ENCODE measurements at places on chromosomes 3 and 15.

GRCh38 chr15:74763416-74763815 lies 14.8 kb downstream of the CYP1A2 start:
- no peak for DNase-seq

DNA sequence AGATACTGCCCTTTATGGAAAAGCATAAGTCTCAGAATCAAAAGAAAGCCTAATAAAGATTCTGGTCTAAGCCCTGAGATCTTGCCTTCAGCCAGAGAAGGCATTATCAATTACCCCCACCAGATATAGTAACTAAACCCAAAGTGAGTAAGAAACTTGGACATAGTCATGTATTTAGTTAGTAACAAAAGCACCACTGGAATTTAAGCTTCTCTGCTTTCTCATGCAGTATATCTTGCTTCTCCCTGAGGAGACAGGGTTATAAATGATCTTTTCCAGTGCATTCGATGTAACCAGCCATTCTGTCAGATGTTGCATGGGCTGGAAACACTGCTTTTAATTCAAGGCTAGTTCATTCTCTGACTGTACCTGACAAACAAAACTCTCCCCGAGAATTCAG lies 946.7 kb downstream of the NAALADL2 start:
- DNase-seq = no peak

GRCh38 chr3:59131016-59131766 lies 81.4 kb upstream of the CFAP20DC start:
- DNase-seq = no peak

- DNase-seq = no peak
Measured at GRCh38 chr3:94481226-94481898, 418.5 kb downstream of the NSUN3 start.

- DNase-seq = no peak
Measured at GRCh38 chr15:69748131-69748530, 295.5 kb downstream of the RPLP1 start.

- DNase-seq = no peak
Measured at GRCh38 chr3:149437710-149438109, 36.8 kb upstream of the TM4SF4 start.

DNA sequence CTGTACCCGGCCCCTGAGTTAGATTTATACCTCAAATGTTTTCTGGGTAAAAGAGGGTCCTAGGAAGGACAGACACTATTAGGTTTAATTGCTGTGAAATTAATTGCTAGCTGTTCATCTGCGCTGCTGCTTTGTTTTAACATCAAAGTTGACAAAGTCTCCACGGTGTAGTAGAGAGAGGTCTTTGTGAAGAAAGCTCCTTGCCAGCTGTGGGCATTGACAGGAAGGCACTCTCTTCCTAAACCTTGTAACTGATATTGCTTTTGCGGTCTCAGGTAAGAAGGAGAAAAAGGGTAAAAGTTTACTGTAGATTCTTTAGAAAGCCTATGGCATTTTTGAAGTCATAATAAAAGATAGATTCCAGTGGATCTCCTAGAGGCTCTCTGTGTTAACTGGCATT lies 68.1 kb downstream of the PTPRG start:
- no peak for DNase-seq

DNA sequence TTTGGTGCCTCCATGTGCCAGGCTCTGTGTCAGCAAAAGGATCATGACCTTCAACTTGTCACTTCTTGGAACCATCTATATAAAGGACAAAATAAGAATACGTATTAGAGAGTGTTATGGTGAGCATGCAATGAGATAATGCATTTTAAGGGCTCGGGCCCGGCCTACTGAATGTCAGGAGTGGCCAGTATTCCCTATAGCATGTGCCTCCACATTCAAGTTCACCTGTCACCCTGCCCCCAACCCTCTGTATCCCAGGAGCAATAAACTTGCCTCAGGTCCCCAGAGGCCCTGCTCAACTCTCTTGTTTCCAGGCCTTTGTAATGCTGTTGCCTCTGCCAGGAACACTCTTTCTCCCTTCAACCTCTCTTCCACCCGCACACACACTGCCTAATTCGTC lies 90.2 kb upstream of the SLC6A11 start:
- DNase-seq = no peak

- no peak for DNase-seq
Measured at GRCh38 chr3:139764936-139765335, 87.2 kb upstream of the NMNAT3 start.

DNA sequence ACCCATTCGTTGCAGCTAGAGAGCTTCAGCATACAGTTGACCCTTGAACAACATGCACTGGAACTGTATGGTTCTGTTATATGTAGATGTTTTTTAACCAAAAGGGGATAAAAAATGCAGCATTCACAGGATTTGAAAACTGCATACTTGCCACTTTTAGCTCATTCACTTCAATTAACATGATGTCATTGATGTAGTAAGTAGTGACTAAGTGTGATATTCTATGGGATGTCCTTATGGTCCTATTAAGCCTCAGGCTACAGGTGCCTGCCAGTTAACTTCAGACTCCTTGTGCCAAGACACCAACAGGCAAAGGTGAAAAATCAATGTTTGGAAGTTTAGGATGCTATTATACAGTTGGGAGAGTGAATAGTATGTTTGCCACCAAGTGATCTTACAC lies 553.6 kb upstream of the NECTIN3 start:
- no peak for DNase-seq

DNA sequence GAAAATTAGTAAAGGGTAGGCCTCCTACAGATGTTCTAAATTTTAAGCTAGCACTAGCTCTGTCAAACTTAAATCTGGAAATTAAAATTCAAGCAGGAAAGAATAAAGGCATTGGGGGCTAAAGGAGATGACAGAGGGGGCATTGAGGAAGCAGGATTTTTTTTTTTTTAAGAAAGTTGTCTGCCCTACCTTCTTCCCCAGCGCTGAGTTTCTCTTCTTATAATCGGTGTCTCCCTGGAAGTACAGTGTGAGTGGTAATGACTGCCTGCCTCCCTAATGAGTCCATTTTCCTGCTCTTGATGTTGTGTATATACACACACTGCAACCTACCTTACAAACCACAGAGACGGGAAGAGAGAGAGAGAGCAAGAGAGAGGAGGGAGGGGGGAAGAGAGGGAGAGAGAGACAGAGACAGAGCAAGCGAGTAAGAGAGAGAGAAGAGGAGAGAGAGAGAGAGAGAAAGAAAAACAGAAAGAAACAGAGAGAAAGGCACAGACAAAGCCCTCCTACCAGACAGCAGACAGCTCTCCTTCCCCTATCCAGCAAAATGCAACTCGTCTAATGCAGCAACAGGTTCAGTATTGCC lies 47.0 kb downstream of the ZBTB20 start:
- DNase-seq = peak; percentile 54

DNA sequence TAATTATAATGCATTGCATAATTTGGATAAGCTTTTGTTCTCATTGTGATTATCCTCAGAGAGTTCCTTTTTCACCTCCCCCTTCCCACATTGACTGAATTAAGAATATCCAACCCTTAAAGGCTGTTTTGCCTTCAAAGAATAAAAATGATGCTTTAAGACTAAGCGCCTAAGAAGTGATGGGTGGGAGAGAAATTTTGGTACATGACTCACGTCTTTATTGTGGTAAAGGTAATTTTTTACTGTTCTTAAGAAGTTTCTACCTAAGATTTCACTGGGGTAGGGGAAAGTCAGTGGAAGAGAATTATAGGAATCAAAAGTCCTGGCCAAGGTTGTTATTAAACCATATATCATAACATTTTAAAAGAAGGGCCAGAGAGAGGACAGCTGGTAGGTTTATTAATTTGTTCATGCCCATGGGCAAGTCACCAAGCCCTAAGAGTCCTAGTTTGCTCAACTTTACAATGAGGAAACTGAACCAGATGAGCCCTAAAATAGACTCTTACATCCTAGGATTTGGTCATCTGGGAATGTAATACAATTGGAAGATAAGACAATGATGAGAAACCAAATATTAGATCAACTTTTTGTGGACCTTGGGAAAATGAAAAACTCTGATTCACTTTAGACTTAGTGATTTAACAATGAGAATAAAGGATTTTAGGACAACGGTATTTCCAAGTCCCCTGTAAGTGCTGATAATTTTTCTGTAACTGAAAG lies 101.1 kb upstream of the RASGRP1 start:
- no peak for DNase-seq

DNA sequence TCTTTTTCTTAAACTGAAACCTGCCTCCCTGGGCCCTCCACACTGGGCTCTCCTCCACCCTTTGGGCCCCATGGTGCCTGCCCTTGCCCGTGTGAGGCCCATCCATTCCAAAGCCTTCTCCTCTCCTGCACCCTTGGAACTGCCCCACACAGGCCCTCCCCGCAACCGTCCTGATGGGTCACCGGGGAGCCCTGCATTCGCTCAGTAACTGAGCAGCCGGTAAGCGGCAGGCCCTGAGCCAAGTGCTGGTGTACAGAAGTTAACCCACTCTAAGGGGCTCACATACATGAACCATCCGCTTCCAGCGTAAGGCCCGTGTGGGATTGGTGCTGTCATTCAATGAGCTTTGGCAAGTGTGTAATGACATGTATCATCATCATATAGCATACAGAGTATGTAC lies 5.4 kb upstream of the LRRC15 start:
- DNase-seq = no peak

DNA sequence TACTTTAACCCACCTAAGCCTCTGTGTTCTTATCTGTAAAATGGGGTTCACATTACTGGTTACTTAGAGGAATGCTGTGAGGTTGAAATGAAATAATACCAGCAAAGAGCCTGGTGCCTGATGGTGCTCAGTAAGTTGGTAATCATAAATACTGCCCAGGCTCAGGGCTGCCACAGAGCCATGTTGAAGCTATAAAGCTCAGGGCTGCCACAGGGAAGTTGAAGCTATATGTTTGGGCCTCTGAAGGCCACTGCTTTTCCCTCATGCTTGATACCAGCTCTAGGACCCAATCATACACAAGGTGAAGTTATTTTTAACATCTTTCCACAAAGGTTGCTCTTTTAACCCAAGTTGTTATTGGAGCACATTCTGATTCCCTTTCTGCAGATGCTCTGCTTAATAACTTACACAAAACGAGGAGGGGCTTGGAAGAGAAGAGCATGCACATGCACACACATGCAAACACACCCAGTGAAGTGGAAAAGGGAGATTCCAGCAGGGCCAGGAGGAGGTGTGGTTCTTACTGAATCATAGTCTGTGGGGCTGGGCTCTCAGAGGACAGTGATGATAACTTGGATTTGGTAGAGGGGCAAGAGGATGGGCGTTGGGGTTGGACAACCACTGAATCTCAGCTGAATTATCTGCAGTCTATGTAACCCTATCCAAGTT lies 17.4 kb downstream of the PARP14 start:
- DNase-seq = no peak

- DNase-seq = no peak
Measured at GRCh38 chr3:23115171-23115877, 87.8 kb upstream of the UBE2E2 start.

DNA sequence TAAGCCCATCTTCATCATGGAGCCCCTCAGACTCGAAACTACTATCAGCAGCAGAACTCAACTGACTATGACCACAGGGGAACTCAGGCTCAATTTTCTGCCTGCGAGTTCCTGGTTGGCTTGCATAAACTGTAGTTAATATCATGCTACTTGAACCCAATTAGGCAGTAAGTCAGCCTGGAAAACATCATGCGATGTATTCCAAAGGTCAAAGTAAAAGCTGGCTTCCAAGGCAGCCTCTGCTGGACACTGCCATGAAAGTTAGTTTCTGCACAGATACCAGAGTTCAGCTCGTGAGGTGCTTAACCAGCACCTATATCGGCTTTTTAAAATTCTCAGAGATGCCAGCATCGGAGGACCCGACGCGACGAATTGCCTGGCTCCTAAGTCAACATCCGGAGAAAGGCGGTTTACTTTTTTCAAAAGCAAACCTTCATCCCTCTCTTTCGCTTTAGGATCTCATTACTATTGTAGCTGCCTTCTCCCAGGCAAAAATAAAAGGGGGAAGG lies 3.8 kb downstream of the ANP32A start:
- peak; percentile 44 for DNase-seq

DNA sequence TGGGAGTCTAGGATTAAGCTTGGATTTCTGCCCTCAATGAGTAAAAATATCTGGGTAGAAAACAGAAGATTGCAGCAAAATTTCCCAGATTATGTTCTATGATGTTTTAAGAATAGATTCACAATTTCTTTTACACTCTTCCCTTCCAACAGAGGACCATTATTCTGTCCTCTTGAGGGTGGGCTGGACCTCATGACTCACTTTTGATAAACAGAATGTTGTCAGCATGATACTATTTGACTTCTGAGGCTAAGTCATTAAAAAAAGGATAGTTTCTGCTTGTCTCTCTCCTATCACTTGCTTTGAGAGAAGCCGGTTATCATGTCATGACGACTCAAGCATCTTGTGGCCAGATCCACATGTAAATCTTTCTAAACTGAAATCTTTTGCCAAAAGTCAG lies 396.2 kb upstream of the CDIN1 start:
- no peak for DNase-seq

GRCh38 chr15:46061002-46061401 lies 426.2 kb downstream of the SQOR start:
- DNase-seq = no peak

GRCh38 chr3:107543666-107544065 lies 20.9 kb downstream of the BBX start:
- peak; percentile 35 for DNase-seq

DNA sequence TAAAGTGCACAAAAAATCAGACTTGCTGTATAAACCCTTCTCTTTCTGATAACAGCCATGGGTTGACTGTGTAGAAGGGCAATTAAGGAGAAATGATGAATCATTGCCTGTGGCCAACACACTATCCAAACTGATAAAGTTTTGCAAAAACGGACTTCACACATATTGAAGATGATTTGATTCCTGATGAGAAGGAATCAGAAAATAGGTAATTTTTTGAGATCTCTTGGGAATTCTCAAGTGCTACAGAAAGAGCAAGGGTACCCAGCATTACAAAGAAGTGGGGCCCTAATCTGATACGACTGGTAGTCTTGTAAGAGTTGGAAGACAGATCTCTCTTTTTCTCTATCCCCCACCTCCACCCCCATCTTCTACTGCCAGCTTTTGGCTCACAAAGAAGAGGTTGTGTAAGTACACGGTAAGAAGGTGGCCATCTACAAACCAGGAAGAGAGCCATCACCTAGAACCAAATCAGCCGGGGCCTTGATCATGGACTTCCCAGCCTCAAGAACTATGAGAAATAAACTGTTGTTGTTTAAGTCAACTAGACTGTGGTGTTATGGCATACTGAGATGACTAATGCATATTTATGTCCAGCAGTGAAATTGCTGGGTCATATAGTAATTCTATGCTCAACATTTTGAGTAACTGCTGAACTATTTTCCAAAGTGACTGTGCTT lies 254.7 kb downstream of the EDEM1 start:
- DNase-seq = peak; percentile 73

- no peak for DNase-seq
Measured at GRCh38 chr15:66899555-66900350, 165.6 kb upstream of the SMAD3 start.

- DNase-seq = no peak
Measured at GRCh38 chr3:48684054-48684349, 1.7 kb downstream of the NCKIPSD start.

- DNase-seq = no peak
Measured at GRCh38 chr15:99452728-99453636, 112.8 kb upstream of the MEF2A start.
